ENCODE measurements at places on chromosomes 6 and 20.

DNA sequence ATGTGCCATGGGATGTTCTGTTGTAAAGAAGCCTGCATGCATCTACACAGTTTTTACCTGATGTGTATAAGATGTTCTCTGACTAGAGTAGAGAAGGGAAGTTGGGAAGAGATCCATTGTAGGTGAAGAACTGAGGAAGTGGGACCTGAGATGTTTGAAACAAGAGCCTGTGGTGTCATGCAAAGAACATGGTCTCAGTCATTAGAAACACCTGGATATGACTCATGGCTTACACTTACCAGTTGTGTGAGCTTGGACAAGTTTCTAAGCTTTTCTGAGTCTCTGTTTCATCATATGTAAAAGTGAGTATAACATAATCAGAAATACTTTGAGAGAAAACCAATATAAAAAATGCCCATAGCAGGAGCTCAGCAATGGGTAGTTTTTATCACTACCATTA is 51.9 kb upstream of the SEC63 start:
- DNase-seq, result no peak

- no peak for DNase-seq
Measured at GRCh38 chr6:44731485-44732095, 344.1 kb downstream of the CDC5L start.

DNA sequence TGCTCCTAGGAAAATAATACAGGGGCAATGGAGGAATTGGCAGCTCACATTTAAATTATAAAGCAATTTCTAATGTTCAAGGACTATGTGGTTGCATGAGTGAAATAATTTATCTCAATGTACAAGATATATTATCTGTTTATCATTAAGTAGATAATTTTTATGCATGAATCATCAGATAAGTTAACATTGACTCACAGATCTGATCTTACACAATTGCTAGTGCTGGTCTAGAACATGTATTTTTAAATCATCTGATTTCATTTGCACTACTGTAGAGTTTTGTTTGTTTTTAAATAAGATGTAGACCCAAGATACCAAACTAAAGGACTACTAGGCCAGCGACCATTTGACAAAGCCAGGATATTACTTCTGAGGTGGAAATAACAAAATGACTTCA is 199.2 kb downstream of the BMP2 start:
- DNase-seq, result no peak

DNA sequence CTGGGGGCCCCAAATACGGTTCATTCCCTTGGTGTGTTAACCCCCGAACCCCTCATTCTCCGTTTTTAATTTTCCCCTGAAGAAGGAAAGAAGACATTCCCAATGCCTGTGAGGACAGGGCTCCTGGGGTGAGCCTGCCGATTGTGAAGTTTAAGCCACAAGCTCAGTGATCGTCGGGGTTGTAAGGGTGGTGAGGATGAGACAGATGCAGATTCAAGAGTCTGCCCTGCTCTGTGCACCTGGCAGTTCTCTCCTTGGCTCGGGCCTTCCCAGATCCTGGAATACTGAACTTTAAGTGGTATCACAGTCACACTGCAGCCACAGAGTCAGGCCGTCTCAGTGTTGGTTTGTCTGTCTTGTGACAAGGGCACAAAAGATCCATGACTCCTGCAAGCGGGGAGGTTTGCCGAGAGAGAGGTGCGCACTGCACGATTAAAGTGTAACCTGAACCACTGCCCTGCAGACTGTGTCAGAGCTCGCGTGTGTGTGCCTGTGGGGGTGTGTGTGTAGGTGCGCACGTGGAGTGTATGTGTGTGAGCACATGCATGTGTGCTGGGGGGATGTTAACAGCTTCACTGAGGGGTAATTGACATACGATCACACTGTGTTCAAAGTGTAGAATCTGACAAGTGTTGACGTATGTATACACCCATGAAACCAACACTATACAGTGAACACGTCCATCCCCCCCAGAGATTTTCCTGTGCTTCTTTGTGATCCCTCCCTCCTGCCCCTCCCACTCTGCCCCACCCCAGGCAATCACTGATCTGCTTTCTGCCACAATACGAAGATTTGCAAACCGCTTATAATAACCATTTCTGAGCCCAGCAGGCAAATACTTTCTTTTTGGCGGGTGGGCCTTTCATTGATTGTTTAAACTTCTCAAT is 38.9 kb downstream of the RPP40 start:
- no peak for DNase-seq

GRCh38 chr6:48567016-48567415 is 456.0 kb upstream of the PTCHD4 start:
- DNase-seq, result no peak

- no peak for DNase-seq
Measured at GRCh38 chr20:62307226-62308101, 4.7 kb downstream of the ADRM1 start.

Data from A673 (cell line).